ENCODE measurements at places on chromosomes 13 and 19.
A peak's percentile ranks its signal among the peaks of the same experiment; 100 is the strongest.

GRCh38 chr13:20391597-20392452 lies 133.8 kb downstream of the CRYL1 start:
- DNase-seq: no peak

GRCh38 chr13:45846681-45847080 lies 4.9 kb downstream of the SIAH3 start:
- no peak for DNase-seq

DNA sequence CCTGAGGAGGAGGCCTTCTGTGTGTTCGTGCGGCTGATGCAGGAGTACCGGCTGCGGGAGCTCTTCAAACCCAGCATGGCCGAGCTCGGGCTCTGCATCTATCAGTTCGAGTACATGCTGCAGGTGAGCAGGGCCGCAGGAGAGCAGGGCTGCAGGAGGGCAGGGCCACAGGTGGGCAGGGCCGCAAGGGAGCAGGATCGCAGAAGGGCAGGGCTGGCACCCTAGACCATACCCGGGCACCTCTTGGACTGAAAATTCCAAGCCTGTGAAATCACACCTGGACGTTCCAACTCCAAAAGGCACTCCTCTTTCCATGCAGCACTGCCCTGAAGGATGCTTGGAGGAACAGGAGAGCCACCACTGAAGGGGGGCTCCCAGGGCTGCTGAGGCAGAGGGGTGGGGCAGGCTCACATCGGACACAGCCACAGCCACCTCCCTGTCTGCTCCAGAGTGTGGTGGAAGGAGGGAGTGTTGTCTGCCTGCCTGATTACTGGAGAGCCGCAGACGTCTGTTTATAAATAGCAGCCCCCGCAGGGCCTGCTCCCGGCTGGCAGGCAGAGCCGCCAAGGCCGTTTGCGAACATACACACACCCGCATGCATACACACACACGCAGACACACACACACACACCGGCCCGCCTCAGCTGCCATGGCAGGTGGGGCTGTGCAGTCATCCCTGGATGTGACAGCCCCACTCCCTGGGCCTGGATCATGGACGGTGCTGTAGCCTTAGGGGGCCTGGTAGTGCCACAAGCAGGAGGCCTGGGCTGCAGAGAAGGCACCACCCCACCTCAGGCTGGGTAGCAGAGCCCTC lies 20.2 kb downstream of the EVI5L start:
- no peak for DNase-seq

GRCh38 chr13:24053519-24054251 lies 106.8 kb upstream of the SPATA13 start:
- DNase-seq: peak; percentile 63

- DNase-seq: no peak
Measured at GRCh38 chr19:15253061-15253460, 20.8 kb upstream of the EPHX3 start.

- no peak for DNase-seq
Measured at GRCh38 chr19:8265872-8266271, 42.3 kb downstream of the CD320 start.

DNA sequence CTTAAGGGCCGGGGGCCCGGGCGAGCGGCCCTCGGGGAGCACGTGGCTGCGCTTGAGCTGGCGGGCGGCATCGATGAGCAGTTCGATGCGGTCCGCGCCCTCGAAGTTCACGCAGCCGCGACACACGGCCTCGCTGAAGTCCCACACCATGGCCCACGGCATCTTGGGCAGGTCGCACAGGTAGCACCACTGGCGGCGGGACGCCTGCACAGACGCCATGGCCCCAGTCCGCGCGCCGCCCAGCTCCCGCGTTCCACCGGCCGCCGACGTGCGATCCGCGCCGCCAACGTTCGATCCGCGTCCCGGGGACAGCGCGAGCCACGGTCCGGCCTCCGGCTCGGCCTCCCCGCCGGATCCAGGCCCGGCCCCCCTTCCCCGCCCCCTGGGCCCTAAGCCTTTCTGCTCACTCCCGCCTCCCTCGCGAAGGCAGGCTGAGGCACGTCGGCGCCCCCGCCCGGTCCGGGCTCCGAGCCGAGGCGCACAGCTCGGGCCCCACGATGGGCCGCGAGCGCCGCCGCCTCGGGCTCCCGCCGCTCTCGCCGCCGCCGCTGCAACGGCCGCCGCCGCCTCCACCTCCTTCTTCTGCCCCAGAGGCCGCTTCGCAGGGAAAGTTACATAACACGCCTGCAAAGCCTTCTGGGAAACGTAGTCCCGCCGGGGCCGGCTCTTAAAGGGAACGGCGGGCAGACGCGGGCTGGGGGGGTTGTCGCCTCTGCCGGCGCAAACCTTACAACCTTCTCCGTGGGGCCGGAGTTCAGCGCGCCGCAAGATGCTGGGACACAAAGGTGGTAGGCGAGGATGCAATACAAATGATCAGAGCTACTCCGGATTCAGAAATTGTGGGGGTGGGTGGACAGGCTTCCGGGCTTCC lies at the start of gene IRF2BP1:
Gene IRF2BP1, minus strand, starts transcription at position 586 of the 871 bp plus-strand sequence. Its CDS starts 367 bp downstream, at position 219.
- DNase-seq: peak; percentile 91

DNA sequence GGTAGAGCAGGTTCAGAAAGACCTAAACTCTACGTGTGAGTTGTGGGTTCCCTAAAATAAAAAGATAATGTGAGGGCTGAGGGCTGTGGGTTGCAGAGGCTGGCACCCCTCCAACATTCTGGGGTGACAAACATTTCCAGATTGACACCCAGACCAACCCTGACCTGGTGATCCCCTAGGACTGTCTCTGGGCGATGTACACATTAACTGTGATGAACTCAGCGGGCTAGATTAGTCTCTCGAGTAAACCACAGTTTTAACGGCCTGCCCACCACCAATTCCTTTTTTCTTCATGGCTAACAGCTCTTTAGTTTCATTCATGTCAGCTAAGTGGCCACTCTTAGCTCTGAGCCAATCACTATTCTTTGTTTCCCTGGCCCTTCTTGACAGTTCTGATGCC lies 24.8 kb downstream of the SIAH3 start:
- DNase-seq: no peak

DNA sequence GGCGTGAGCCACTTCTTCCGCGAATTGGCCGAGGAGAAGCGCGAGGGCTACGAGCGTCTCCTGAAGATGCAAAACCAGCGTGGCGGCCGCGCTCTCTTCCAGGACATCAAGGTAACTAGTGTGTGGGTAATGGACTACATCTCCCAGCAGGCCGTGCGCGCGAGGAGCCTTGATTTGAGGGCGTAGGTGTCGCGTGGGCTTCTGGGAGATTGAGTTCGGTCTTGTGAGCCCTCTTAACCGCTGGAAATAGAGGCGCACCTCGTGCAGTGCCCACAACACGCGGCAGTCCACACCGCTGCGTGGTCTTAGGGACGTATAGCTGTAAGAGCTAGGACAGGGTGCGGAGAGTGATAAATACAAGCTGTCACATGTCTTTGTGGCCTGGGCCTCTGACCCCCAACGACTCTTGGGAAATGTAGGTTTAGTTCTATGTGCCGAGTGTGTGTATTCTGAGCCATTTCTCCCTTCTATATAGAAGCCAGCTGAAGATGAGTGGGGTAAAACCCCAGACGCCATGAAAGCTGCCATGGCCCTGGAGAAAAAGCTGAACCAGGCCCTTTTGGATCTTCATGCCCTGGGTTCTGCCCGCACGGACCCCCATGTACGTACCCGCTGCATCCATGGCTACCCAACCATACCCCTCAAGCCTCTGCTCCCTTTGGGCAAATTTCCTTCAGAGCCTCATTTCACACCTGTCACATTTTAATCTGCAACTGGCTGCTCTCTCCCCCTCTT lies 864 bp downstream of the FTL start:
- peak; percentile 87 for DNase-seq

DNA sequence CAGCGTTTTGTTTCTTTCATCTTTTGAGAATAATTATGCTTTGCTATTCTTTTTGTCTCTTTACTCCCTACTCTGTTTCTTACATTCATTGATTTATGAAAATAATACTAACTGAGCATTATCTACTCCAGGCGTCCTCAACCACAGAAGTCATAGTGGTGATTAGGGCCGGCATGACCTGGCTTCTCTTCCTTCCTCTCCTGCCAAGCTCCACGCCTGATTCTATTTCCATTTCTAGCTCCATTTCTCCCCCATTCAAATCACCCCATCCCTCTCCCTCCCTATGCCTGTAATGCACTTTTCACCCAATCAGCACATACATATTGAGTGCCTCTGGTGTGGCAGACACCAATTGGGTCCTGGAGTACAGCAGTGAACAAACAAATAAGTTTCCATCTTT lies 183.2 kb upstream of the GPR12 start:
- no peak for DNase-seq

DNA sequence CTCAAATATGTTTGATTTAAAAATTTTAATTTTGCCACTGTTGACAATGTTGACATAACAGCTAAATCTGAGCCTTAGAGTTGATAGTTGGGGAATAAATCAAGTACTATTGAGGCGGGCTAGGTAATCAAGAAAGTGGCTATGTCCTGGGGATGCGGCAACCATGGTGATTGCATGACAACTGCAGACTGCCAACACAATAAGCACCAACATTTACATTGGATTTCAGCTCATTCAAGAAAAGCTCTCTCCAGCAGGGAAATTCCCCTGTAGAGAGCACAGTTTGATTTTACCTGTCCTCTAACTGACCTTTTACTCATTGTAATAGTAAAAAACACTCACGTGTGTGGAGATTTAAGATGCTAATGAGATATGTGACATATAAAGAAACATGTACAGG lies 63.1 kb downstream of the ZNF100 start:
- DNase-seq: no peak

GRCh38 chr13:100796463-100796862 lies 121.9 kb upstream of the TMTC4 start:
- no peak for DNase-seq

GRCh38 chr19:33689868-33690267 lies 68.1 kb downstream of the CHST8 start:
- DNase-seq: no peak

DNA sequence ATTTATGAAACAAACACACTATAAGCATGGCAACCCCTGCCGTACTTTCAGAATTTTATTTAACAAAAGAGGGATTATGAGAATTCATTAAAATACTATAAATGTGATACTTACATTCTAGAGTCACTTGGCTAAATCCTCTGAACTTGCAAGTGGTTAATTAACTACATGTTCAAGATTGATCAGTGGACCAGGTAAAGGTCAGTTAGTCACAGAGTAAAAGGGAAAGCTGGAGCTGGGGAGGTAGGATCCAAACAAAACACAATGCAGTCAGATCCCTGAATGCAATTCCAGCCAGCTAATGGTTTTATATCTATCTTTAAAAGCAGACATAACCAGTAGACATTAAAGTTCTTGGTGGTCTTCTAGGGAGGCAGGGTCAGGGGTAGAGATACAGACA lies 270.5 kb downstream of the DIAPH3 start:
- DNase-seq: no peak

DNA sequence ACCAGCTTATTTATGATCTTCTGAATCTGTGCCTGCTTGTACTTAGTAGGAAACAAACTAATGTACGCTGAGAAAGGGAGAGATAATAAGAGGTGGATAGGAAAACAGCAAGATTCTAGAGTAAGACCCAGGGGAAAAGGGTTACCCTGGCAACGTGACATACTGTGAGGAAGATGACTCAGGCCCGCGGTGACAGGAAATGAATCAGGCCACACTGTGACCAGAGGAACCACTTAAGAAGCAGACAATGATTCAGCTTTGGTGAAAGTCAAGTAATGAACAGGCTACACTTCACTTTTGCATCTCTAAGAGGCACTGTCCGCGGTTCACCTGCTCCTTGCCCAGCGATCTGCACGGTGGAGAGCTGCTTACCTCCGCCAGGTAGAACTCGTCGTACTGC lies 158.2 kb downstream of the NALCN start:
- no peak for DNase-seq

- no peak for DNase-seq
Measured at GRCh38 chr13:30615481-30615865, 2.2 kb upstream of the USPL1 start.

DNA sequence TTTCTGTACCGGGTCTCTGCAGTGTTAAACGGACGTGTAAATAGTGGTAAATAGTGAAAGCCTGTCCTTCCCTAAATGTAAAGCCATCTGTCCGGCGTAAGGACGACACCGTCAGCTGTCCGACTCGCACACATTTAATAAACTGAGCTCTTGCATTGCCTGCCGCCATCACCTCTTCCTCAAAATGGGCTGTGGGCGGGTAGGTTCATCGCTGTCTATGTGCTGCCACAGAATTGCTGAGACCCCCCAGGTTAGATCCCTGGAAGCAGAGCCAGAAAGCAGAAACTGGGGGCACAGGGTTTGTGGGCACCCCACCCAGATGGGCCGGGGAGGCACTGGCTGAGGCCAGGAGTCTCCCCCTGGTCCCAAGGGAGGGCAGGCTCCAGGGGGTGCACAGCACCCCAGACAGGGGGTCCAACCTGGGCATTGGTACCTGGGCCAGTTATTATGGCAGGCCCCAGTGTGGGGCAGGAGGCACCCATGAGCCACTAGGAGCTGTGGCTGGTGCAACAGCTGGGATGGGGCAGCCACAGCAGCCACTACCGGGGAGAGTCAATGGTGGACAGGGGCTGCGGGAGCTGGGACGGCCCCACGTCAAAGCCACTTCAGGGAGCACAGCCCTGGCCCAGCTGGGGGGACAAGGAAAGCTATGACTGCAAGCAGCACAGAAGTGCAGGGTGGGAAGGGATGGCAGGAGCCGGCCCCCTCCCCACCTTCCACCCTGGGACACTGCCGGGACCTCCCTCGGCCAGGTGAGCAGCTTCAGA lies 5.7 kb downstream of the C19orf25 start:
- no peak for DNase-seq

GRCh38 chr13:99297331-99297730 lies 9.9 kb downstream of the GPR183 start:
- DNase-seq: no peak

DNA sequence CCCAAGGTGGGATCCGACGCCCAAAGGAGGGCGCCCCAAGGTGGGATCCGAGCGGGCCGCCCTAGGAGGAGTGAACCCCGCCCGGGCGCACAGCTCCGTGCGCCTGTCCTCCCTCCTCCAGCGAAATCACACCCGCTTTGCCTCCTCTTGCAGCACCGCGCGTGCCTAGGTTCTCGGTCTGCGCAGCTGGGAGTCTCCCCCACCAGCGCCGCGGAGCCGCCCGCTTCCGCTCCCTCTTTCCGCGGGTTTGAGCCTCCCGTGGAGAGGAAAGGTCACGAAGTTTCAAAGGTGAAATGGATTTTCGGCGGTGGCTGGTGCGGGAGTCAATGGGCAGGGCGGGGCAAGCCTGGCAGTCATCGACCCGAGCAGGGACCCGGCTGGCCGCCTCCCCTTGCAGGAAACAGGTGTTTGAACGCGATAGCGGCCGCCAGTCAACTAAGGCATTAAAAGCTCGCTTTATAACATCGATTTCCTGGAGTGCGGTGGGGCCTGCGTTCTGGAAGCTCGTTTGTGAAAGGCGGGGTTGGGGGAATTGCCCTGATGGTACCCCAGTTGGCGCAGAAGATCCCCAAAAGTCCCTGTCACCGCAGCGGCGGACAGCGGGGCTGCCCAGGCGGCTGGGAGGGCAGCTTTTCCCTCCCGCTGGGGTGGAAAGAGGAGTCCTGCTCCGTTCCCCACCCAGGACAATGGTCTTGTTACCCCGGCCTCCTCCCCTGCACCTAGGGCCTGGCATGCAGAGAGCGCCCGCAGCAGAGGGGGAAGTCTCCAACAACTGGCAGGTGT lies 9.0 kb upstream of the SOX1 start:
- no peak for DNase-seq

DNA sequence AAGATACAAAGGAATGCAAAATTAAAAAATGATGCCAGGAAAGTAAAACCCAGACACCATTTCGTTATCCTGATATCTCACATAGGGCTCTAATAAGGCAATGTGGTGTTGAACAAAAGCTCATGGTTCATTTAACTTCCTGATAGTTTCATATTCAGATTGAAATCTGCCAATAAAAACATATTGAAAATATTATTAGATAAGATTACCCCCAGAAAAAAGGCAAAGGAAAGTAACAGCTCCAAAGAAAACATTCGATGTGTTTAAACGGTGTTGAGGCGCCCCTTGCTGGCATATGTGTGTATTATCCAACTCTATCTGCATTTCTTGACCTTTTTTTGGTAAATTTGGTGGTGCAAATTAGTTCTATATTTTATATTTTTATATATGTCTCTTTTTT lies 75.9 kb downstream of the ESD start:
- DNase-seq: peak; percentile 26
